CD4-positive, alpha-beta memory T cell (primary cell): ENCODE measurements at places on chromosomes 12 and 14.

DNA sequence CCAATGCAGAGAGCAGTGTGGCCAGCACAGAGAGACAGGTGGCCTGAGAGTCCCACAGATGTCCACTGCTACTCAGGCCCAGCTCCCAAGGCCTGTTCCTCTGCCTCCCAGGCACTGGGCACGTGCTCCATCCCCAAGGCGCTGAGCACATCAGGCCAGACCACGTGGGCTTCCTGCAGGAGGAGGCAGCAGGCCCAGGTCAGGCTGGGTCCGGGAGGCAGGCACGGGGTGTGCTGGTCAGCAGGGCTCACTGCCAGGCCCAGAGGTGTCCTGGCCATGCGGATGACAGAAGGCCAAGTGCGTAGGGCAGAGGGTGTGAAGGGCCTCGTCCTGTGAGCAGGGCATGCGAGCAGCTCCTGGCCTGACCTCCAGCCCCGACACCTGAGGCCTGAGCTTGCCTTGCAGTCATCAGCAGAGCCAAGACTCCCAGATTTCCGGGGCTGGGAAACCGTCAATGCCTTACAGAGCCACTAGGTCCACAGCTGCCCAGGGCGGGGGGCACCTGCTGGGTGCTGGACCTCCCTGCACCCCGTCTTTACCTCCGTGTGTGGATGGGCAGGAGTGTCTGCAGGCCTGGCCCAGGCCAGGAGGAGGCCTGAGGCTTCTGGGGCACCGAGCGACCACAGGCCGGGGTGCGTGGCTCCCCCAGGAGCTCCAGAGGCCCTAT is 14.9 kb downstream of the TRMT61A start:
- DNase-seq: no peak

DNA sequence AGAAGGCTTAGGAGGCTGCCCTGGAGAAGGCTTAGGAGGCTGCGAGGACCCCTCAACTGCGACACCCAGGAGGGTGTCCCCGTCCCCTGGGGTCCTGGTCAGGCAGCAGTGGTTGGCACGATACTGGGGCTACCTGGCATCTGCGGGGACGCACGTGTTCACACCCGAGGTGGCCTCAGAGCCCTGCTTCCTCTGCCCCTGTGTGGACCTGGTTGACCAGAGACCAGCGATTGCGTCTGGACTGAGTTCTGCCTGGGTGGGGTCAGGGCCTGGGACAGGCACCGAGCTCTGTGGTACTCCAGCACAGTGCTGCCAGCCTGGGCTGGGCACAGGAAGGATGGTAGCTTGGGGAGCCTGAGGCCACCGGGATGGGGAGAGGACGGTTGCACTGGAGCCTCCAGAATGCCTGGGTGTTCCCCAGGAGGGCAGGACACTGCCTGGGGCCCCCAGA is 735 bp downstream of the ASPG start:
- DNase-seq: no peak

DNA sequence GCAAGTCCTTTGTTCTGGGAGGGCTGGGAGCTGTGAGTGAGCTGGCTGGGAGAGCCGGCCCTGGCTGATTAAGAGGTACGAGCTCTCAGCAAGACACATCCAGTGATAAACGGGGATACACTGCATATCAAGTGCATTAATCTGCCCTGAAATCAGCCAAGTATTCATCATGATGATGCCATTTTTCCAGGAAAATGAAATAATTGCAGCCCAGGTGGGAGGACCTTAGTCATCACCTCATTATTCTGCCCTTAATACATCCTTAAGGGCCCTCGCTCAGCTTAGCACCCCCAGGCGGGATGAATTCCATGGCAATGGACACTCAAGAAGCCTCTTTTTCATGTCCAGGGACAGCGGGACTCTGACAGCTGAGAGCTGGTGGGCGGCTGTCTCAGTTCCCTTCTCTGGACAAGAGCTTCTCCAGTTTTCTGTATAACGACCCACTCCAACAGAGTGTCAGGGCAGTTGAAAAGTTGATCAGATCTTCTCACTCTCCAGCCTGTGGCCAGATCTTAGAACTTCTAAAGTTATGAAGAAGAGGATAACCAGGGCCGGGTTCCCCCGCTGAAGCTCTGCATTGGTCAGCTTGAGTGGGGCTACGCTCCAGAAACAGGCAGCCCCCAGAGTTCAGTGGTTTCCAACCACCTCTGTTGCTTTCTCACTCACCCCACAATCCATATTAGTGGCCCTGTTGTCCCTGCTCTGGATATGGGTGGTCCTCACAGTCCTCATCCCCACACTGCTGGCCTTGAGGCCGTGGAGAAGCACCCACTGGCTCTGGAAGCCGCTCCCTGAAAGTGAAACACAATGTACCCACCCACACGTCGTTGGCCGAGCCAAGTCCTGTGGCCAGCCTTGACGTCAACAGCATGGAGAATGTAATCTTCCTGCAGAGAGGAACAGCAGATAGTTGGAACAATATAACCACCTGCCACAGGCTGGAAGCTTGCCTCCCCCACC is 306.2 kb upstream of the DIO3 start:
- no peak for DNase-seq

GRCh38 chr12:104526320-104526719 is 69.6 kb downstream of the CHST11 start:
- no peak for DNase-seq

DNA sequence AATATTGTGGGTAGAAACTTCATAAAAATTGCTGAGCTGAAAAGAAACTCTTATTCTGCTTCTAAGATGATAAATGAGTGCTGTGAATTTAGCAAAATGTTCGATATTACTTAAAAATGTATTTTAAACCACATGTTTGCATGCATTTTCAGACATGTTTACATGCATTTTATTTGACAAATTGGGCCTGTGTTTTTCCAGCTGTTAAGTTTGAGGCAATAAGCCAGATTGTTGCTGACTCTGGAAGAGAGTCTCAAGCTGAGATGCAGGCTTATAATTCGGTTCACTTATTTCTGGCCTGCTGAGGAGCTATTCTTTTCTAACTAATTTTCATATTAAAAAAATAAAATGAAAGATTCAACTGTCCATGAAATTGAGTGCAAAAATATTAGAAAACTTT is 110.1 kb downstream of the SYNE2 start:
- no peak for DNase-seq

- no peak for DNase-seq
Measured at GRCh38 chr12:77679686-77680085, 151.0 kb upstream of the NAV3 start.

- no peak for DNase-seq
Measured at GRCh38 chr12:22463306-22463705, 81.0 kb downstream of the C2CD5 start.

GRCh38 chr14:74919421-74920165 is 3.5 kb downstream of the RPS6KL1 start:
- no peak for DNase-seq

DNA sequence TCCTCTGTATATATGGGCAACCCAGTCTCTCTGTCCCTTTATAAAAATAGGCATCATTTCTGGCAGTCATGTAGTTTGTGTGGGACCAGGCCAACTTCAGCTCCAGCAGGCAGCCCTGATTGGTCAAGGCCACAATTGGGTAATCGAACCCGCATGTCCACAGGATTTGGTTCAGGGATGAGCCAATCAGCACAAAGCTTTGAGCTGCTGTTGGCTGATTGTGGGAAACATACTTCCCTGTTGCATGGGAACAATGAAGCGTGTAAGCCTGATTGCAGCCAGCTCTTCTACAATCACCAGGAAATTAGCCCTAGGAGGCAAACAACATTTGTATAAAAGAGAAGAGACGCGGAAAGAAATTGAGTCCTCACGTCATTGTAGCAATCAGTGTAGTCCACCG is 328.6 kb downstream of the PCNX1 start:
- DNase-seq: no peak

DNA sequence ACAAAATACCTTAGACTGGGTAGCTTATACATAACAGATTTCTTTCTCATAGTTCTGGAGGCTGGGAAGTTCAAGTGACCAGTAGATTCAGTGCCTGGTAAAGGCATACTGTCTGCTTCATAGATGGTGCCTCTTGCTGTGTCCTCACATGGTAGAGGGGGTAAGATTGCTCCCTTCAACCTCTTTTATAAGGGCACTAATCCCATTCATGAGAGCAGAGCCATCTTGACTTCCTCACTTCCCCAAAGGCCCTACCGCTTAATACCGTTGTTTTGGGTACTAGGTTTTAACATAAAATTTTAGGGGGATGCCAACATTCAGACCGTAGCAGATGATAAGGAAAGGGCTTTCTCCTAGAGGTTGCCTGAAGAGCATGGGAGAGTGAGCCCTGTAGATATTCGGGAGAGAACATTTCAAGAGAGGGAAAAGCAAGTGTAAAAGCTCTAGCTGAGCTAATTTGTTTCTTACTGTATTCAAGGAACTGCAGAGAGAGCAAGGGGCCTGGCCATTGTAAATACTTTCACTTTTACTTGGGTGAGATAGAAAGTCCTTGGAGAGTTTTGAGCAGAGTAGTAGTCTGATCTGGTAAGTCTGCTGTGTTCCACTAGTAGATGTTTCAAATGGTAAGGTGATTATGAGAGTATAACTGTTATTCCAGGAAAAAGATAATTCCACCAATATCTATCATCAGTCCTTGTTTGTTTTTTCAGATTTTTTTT is 27.3 kb downstream of the FRS2 start:
- DNase-seq: no peak

GRCh38 chr12:67759829-67760228 is 111.3 kb downstream of the DYRK2 start:
- DNase-seq: no peak

DNA sequence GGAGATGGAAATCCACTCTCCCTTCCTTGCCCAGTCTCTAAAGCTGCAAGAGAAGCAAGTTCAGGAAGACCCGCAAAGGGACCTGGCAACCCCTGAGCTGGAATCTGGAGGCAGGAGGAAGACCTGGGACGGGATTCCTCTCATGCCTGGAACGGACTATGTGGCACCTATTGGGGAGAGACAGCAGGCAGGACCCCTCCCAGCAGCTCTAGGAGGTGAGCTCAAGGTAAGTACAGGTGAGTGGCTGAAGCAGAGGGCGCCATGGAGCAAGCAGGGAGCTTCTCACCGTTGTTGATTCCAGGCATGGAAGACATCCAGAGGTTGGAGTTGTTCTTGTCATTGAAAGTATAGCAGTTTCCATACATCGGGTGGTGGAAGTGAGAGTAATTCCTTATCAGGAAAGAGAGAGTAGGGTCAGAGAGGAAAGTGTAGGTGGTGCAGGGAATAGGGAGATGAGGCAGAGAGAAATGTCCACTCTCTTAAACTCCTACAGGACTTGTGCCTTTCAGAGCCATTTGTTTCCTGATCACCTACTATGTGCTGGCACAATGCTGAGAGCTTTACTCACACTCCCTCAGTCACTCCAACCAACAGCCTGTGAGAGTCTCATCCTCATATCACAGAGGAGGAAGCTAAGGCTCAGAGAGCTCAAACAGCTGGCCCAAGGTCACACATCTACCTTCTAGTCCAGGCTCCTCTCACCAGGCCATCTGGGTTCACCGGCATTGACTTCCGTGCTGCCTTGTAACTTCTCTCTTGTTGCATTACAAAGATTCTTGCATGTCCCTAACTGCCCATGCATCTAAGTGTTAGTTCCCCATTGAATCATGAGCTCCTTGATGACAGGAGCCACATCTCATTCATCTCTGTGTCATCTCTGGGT is 13.9 kb upstream of the TNFRSF1A start:
- DNase-seq: no peak

- DNase-seq: peak; percentile 1
Measured at GRCh38 chr12:109020796-109021380, at the start of gene SVOP. Gene SVOP (minus strand): TSS chr12:109021068. CDS start chr12:109020868, 200 bp downstream.

DNA sequence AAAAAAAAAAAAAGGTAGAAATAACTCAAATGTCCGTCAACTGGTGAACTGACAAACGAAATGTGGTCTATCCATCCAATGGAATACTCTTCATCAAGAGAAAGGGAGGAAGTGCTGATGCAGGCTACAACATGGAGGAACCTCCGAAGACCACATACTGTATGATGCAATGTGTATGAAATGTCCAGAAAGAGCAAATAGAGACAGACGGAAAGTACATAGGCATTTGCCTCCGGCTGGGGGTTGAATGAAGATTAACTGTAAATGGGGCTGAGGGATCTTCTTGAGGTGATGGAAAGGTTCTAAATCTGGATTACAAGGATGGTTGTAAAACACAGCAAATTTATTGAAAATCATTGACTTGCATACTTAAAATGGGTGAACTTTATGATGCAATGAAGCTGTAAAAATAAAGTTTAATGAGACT is 35.4 kb downstream of the DLK1 start:
- DNase-seq: no peak

DNA sequence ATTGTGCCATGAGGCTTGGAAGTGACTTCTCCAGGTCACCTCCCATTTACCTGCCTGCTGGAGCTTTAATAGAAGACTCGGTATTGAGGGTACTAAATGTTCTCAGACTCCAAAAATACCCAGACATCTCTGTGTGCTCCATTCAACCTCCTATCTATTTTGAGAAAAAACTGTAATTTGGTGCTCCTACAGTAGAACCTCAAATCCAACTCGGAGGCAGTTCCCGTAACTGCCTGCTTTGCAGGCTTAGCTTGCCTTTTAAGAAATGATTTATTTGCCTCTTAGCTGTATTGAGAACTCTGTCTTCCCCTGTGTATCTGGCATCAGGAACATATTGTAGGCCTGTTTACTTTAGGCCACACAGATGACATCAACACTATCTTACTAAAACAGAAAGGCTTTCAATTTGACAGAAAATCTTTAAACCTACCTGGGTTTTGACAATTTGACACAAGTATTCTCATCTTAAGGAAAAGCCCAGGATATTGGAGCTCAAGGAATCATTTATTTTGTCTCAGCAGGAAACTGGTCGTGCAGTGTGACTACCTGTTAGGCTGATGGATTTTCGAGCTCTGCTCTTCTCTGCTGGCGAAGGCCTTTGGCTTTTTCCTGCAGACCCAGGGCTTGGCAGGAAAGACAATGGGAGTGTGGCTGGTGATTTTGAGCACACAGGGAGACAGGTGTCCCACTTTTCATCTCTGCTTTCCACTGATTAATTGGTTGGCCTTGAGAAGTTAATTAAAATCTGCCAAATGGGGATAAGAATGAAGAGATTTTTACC is 314.8 kb downstream of the SNAPC1 start:
- DNase-seq: no peak

DNA sequence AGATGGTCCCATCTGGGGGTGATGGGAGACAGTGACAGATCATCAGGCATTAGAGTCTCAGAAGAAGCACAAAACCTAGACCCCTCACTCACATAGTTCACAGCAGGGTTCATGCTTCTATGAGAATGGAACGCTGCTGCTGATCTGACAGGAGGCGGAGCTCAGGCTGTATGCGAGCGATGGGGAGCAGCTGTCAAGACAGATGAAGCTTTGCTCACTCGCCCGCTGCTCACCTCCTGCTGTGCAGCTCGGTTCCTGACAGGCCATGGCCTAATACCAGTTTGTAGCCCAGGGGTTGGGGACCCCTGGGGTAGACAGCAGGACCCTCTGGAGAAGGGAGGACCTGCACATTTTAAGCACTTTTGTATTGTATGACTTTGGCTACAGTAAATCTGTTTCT is 111.2 kb downstream of the LGMN start:
- no peak for DNase-seq

DNA sequence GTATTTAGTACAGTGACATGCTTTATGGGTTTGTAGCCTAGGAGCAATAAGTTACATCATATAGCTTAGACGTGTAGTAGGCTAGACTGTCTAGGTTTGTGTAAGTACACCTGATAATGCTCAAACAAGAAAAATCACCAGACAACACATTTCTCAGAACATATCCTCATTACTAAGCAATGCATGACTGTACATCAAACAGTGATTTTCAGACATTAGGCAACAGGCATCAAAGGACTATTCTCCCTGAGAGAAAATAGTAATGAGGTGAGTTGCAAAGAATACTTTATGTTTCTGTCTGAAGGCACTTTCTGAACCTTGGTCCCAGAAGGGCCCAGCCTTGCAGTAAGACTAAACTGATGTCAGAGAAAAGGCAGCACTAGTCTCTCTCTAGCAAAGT is 48.4 kb upstream of the SYT10 start:
- DNase-seq: no peak

GRCh38 chr12:19065223-19065622 is 64.3 kb upstream of the PLEKHA5 start:
- no peak for DNase-seq
